ENCODE measurements at places on chromosomes 3 and 15.

DNA sequence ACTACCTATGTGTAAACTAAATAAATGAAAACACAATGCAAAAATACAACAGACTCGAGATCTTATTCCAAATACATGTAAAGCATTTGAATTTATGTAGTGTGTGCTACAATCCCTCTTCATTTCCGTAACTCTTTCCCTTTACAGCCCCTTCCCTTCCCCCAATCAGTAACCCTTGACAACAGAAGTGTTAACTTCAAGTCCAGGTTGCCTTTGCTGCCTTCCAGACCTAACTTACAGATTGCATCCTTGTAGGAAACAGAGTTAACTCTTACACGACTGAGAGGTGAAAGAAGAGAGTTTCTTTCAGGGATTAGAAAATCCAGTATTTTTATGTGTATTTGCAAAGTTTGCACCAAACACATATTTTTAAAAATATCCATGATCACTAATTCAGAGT is 1.4 kb upstream of the ROBO1 start:
- no peak for DNase-seq

DNA sequence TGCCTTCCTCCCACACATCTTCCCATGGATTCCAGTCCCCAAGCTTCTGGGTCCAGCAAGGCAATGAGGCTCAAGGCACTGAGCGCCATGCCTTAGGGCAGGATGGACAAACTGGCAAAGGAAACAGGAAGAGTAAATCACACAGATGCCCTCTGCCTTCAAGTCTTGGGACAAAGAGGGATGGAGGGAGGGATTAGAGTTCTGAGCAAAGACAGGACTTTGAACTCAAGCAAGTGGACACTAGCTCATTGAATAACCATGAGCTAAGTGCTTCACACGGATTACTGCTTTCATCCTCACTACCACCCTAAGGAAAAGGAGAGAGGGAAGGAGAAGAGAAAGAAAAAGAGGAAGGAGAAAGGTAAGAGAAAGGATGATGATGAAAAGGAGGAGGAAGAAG is 7.6 kb upstream of the THBS1 start:
- DNase-seq, result no peak

GRCh38 chr15:53974813-53975212 is 3.4 kb upstream of the UNC13C start:
- no peak for DNase-seq

- DNase-seq, result no peak
These were observed 34.0 kb upstream of the CCK start for GRCh38 chr3:42300013-42300412.

DNA sequence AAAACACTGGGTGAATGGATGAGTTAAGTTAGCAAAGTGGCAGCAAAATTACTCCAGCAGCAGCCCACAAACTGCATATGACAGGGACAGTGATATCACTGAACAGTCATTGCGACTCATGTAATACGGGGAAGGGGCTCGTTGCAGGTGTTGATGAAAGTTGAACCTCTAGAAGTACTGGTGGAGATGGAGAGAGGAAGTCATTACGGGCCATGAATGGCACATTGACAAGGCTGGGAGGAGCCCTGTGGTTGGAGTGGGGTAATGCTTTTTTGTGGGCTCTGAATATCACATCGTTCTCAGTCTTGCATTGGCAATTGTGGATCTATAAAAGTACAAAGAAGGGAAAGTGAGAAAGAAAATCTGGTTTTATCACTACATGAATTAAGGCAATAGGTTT is 278.1 kb downstream of the ZPLD1 start:
- DNase-seq, result no peak

DNA sequence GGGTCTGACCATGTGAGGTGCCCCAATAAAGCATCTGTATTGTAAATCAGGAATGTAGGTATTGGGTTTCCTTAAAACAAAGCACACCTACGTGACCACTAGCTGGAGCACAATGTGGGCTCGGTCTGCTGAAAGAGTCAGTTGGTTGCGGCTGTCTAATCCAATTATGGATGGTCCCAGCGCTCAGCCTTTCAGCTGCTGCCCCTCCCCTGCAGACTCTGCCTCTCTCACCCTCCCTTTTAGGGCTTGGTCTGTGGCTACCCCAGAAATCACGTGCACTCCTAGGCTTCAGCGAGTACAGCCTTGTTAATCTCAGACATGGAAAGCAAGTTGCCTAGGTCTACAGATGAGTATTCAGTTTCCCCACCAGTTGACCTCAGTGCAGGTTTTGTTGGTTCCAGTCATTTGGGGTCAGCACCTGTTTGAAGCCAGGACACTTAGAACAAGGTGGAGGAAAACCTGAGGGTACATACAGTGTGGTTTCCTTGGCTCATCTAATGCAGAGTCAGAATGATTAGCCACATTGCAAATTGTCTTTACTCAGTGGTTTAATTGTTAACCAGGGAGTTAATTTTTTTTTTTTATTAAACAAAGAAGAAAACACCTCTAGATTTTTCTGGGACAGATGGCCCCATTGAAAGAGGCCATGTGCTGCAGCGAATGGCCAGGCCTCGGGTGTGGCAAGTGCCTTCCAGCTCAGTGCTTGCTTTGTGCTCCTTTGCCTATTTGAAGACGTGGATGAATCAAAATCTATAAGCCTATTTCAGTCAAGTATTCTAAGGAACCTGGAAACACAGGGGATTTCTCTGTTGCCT is 137.7 kb downstream of the IGF1R start:
- no peak for DNase-seq

- DNase-seq, result no peak
These were observed 10.5 kb downstream of the CTXND1 start for GRCh38 chr15:80241508-80241907.

DNA sequence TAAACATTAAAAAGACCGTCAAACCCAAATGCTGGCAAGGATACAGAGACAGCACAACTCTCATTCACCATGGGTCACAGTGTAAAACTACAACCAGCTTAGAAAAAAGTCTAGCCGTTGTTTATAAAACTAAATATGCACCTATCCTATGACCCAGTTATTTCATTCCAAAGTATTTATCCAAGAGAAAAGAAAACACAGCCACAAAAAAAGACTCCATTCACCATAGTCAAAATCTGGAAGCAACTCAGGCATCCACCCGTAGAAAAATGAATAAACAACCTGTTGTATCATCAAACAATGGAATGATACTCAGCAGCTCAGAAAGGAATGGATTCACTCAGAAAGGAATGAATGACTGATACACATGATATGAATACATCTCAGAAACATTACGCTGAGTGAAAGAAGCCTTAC is 28.6 kb downstream of the PLD1 start:
- no peak for DNase-seq

- no peak for DNase-seq
These were observed 66.1 kb downstream of the DNASE1L3 start for GRCh38 chr3:58144478-58145325.

- no peak for DNase-seq
These were observed 1108.5 kb upstream of the EPHA6 start for GRCh38 chr3:95705786-95706418.

- DNase-seq, result no peak
These were observed 7.9 kb upstream of the UBXN7 start for GRCh38 chr3:196440041-196440537.

- no peak for DNase-seq
These were observed 234.1 kb downstream of the OPA1 start for GRCh38 chr3:193827040-193827669.

DNA sequence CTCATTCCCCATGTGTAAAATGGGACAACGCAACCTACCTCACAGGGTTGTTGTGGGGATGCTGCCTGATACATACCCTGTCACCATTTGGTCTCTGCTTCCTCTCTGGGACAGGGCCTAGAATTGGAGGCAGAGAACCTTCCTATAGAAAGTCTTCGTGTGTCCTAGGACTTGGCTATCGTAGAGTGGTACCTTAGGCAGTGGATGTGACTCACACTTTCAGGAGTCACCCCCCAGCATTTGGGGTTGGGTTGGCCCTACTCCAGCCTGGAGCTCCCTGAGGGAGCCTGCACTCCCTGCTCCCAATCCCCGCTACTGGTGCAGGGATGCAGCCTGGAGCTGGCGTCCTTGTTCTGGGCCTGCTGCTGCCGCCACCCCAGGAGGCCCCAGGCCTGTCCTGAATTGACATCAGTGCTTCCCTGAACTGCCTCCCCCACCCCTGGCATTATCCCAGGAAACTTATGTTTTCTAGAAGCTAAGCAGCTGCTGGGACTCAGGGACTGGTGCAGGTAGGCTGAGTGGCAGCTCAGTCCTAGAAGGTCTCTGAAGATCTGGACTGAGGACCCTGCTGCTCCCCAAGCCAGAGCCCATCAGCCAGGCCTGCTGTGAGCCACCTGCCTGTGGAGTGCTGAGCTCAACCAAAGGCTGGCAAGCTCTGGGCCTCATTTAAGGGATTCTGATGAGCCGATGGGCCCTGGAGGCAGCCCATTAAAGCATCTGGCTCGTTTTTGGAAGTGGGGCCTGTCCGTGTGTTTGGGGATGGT is 9.9 kb downstream of the C15orf39 start:
- no peak for DNase-seq

DNA sequence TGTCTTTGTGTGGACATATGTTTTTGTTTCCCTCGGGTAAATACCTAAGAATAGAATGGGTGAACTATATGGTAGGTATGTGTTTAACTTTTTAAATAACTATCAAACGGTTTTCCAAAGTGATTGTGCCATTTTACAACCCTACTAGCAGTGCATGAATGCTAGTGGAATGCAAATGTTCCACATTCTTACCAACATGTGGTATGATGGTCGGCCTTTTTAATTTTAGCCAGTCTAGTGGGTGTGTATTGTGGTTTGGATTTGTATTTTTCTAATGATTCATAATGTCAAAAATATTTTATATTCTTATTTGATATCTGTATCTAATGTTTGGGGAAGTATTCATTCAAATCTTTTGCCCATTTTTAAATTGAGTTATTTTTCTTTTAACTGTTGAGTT is 68.2 kb upstream of the SMAD3 start:
- no peak for DNase-seq

- DNase-seq, result no peak
These were observed 601.0 kb upstream of the SGO1 start for GRCh38 chr3:20787005-20787404.

GRCh38 chr3:59865351-59865750 is 815.5 kb upstream of the CFAP20DC start:
- no peak for DNase-seq

- no peak for DNase-seq
These were observed 28.4 kb downstream of the CA12 start for GRCh38 chr15:63353261-63353660.

GRCh38 chr3:140347151-140347550 is 330.7 kb upstream of the TRIM42 start:
- no peak for DNase-seq

GRCh38 chr15:100038736-100039135 is 303.0 kb downstream of the ADAMTS17 start:
- DNase-seq, result no peak

DNA sequence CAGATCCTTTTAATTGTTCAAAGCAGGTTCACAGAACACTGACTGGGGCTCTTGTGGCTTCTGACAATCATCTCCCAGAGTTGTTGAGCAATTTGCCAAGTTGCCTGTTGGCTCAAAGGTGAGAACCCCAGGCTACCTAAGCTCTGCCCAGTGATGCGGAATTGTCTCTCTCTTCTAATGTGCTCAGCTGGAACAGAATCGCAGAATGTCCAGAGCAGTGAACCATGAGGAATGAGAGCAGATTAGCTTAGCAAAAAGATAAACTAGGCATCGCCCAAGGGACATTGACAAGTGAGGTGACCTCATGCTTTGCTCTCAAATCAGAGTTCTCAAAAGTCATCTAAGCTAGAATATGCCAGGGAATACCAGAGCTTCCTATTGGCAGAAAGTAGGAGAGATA is 148.1 kb downstream of the WDR76 start:
- DNase-seq, result no peak

GRCh38 chr3:123424321-123424998 is 24.4 kb downstream of the ADCY5 start:
- DNase-seq, result no peak

DNA sequence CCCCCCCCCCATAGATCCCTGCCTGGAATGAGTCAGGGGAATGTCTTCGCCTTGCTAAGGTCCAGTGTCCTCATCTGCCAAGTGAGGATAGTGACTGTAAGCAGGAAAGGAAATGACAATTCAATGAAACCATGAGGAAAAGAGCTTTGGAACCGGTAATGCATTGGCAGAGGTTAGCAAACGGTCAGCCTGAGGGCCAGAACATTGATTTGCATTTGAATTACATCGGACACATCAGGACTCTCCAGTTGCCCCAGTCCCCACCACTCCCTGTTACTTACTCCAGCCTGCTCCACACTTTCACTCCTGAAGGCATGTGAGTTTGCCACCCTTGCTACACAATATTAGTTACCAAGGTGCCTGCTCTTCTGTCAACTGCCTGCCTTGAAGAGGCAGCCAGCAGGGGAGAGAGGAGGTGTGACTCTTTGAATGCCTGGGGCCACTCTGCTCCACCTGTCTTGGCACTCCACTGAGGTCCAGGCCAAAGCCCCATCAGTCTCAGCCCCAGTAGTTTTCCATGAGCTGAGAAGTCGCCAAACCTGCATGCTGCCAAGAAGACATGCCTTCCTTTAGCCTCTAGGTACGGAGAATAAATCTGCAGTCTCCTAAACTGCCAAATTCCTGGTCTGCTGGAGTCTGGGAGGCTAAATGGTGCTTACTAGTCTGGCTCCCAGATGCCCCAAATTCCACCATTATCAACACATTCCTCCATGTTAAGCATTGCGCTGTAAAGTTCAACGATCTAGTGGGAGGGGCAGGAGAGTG is 191.7 kb upstream of the TLE3 start:
- DNase-seq, result no peak

Measured in stimulated activated CD4-positive, alpha-beta T cell treated with anti-CD3 and anti-CD28 coated beads, Interleukin-1b, Interleukin-23, amount 100 ng/mL, for 4 hours (primary cell).